CD4-positive, alpha-beta T cell (primary cell): ENCODE measurements at places on chromosomes 16 and 17.

DNA sequence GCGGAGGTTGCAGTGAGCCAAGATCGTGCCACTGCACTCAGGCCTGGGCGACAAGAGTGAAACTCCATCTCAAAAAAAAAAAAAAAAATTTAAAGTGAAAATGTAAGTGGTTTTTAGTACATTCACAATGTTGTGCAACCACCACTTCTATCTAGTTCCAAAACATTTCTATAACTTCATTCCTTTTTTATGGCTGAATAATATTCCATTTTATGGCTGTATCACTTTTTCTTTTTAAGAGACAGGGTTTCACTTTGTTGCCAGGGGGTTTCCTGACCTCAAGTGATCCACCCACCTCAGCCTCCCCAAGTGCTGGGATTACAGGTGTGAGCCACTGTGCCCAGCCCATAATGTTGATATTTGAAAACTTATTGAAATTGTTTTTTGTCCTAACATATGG lies 11.7 kb upstream of the CMTM3 start:
- no peak for DNase-seq

DNA sequence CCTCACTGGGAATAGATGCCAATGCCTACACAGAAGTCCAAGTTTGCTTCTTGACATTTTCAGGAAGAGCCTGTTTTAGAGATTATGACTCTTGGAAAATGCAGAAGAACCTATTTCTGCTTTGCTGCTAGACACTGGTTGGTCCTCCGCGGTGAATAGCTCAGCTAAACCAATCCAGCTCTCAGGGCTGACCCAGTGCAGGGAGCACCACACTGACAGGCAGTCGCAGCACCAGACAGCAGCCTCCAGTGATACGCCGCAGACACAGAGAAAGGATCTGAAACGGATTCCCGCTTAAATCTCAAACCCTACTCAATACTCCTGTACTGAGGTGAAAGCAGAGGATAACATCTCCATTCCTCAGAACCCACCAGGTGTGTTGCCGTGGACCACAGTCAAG lies 183.4 kb downstream of the ENGASE start:
- no peak for DNase-seq

GRCh38 chr17:63490329-63490728 lies 13.5 kb downstream of the ACE start:
- DNase-seq, result no peak

DNA sequence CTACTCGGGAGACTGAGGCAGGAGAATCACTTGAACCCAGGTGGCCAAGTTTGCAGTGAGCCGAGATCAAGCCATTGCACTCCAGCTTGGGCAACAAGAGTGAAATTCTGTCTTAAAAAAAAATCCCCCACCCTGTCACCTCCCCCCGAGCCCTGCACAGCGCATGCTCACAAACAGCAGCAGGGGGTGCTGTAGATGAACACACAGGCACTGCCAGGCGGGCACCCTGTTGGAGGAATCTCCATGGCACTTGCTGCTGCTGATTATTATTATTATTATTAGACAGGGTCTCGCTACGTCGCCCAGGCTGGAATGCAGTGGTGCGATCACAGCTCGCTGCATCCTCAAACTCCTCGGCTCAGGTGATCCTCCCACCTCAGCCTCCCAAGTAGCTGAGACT lies 24.6 kb downstream of the FZD2 start:
- DNase-seq, result no peak

- DNase-seq, result no peak
Observed at GRCh38 chr16:69435977-69436820, 11.8 kb downstream of the CYB5B start.

- no peak for DNase-seq
Observed at GRCh38 chr17:59221159-59221847, 992 bp downstream of the GDPD1 start.

- DNase-seq, result no peak
Observed at GRCh38 chr16:81701296-81701970, 77.7 kb upstream of the PLCG2 start.

DNA sequence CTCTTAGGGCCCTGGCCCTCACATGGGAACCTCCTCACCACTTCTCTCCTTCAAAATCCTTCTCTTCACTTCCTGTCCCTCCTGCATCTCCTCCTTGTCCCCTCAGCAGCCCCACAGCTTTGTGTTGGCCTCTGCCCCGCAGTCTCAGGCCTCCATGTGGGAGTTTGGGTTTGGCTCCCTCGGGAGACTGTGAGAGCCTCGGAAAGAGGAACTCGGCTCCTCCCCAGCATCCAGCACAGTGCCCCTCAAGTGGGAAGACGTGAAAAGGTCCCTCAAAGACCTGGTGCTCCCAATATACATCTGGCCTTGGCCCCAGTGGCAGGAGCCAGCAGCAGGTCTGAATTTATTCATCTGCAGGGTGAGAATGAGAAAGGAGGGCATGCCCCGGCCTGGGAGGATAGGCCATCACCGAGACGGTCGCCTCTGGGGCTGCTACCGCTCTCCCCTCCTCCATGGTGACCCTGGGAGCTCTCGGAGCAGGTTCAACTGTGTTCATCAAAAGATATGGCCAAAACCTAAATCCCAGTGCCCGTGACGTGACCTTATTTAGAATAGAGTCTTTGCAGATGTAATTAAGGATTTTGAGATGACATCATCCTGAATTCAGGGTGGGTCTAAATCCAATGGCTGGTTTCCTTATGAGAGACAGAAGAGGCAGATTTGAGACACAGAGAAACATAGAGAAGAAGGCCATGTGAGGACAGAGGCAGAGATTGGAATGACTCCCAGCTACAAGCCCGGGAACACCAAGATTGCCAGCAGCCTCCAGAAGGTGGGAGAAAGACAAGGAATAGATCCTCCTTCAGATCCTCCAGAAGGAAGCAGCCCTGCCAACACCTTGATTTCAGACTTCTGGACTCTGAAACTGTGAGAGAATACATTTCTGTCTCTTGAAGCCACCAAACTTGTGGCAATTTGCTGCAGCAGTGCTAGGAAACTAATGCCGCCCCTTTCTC lies 135.1 kb downstream of the MRM1 start:
- no peak for DNase-seq

GRCh38 chr16:50664270-50664669 lies 16.8 kb downstream of the SNX20 start:
- DNase-seq, result no peak

GRCh38 chr16:2209258-2210008 lies 1.2 kb downstream of the BRICD5 start:
- DNase-seq, result no peak

- DNase-seq, result no peak
Observed at GRCh38 chr17:3576970-3577369, 19.4 kb upstream of the TRPV3 start.

DNA sequence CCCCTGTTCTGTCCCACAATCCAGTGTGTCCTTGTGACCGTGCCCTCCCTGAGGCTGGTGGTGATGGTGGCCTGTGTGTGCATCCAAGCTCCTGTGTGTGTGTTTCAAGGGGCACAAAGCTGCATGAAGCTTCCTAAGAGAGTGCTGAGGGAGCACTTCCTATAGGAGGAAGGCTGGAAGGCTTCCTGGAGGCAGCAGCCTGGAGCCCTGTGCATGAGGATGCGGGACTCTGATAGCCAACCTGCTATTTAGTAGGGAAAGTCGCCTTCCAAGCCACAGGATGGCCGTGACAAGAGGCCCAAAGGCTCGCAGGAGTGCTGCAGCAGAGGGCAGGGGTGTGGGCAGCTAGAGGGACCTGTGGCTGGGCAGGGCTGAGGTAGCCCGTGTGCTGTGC lies 8.3 kb downstream of the MYO15B start:
- no peak for DNase-seq

GRCh38 chr16:1819611-1820010 lies 7.0 kb downstream of the HAGH start:
- DNase-seq, result no peak

DNA sequence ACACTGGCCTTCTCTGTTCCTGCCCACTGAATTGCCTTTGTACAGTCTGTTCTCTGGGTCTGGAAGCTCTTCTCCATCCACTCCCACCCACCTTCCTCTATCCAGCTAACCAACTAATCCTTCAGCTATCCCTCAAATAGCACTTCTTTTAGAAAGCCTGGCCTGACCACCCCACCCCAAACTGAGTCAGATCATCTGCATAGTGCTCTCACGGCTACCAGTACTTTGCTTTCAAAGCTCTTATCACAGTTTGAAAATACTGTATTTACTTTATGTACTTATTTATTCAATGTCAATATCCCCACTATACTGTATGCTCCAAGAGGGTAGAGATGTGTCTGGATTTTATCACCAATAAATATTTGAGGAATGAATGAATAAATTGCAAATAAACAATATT lies 4.5 kb upstream of the CLDN7 start:
- DNase-seq, result no peak

DNA sequence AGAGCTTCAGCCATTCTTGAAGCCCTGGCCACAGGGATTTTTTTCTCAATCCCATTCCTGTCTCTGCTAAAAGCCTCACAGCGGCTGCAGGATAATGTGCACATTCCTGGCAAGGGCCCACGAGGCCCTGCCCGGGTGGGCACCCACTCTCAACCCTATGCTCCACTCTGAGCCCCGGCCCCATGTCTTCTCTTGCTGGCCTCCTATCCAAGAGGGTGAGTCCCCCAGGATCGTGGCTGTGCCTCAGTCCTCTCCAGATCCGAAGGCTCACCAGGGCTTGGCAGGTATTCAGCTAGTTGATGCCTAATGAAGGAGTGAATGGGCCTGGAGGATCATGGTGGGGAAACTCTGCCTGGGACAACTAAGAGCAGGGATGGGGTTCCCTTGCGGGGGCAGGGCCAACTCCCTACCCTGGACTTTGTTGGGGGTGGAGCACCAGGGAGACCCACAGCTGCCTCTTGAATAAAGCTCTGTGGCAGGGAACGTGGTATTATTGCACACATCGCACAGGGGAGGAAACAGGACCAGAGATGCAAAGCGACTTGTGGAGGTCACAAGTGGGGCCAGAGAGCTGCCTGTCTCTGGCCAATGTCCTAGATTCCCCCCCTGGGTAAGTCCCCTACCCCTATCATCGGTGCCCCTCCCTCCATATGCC lies 5.4 kb downstream of the ARHGAP27 start:
- DNase-seq, result no peak

GRCh38 chr17:72710202-72710601 lies 382.3 kb downstream of the SLC39A11 start:
- no peak for DNase-seq

DNA sequence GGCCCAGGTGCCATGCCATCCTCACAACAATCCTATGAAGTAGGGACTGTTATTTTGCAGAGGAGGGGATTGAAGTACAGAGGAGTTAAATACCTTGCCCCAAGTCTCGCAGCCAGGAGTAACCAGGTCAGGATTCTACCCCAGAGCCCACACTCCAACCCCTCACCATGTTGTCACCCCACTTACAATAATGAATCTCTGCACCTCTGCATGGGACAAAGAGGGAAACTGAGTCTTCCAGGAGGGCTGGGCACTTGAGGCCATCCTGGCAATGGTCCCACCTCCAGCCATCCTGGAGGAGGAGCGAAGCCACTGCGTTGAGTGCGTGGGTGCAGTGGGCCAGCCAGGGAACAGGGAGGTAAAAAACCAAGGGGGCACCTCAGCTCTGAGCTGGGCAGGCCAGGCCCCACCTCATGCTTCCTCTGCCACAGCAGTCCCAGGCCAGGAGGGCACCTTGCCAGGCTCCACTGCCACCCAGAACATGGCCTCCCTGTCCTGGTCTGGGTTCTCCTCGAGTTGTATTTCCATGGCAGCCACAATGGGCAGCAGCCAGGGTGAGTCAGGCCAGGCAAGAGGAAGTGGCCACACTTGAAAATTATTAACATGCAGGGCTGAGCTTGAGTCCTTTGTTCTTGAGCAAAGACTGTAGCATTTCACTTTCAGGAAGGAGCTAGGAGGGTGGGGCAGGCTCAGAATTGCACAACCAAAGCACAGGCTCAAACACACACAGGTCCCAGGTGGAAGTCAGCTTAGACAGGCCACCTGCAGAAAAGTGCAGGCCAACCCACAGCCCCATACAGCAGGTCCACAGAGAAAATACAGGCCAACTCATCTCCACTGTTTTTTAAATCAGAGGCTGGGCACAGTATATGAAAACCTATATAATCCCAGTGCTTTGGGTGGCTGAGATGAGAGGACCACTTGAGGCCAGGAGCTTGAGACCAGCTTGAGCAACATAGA lies 52.1 kb downstream of the CUEDC1 start:
- DNase-seq, result no peak

- DNase-seq, result no peak
Observed at GRCh38 chr16:69179328-69180010, 7.5 kb upstream of the SNTB2 start.

- no peak for DNase-seq
Observed at GRCh38 chr16:88763502-88764053, 21.4 kb downstream of the PIEZO1 start.

GRCh38 chr17:48883171-48883570 lies 9.4 kb upstream of the ATP5MC1 start:
- no peak for DNase-seq

DNA sequence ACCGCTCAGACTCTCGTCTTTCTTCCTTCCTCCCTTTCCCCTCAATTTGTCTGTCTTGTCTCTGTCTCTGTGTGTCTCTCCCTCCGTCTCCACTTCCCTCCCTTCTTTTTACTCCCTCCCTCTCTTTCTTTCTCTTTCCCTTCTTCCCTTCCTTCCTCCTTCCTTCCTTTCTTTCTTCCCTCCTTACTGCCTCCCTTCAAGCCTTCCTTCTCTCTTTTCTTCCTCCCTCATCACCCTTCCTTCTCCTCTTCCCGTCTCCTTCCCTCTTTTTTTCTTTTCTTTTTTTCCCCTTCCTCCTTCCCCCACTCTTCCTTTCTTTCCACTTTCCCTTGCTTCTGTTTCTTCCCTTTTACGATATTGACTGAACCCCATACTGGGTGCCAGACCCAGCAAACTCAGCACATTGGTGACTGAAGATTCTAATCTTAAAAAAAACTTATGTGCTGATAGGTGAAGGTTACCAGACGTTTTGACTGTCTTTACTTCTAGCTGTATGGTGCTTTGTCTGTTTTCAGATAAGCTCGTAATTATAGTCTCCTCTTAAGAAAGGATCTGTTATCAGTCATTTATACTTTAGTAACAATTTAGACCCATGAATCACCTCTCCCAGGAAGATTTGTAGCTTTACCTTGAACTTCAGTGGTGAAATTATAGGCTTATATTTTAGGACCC lies 481 bp upstream of the BRD7 start:
- DNase-seq, result no peak

DNA sequence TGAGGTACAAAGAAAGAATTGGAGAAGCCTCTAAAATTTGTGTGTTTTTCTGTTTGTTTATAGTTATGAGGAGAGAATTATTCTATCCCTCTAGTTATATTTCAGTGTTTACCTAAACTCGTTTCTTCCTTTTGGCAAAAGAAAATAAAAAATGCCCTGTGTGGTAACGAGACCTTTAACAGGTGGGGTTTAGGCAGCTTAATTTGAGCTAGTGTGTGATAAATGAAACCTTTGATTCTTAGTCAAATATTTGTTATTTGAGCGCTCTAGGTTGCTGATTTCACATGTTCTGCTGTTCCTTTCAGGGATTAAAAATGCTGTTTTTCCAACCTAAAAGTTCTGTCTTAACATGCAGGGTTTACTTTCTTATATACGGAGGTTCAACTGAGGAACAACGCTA lies 17.5 kb downstream of the ERCC4 start:
- no peak for DNase-seq

GRCh38 chr17:39603304-39604016 lies 4.3 kb downstream of the NEUROD2 start:
- no peak for DNase-seq

DNA sequence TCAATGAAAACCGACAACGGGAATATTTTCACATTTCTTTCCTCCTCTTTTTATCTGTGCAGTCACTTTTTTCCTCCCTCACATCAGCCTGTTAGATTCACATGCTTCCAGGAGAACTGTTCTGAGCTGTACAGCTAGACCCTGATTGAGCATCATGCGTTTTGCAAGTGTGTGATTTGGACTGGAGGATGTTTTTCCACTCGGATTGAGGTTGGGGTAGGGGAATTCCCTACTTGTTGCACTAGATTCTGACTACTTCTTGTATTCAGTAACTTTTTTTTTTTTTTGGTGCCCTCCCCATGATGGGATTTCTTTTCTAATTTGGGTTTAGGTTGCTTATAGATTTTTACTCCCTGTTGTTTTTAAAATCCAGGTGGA lies 4.8 kb downstream of the MSI2 start:
- DNase-seq, result no peak
